ENCODE measurements at places on chromosomes 6 and 20. TPM values are rescaled to one million over a fixed set of nuclear protein-coding genes. Genes with fewer than 3 reads are reported as not detected.

RSPO3 gene
- 3.8 TPM for polyA plus RNA-seq

EFCAB8 gene
- polyA plus RNA-seq: 0.08 TPM

NRN1 gene
- 8.4 TPM for polyA plus RNA-seq

- DNase-seq: peak; percentile 8
Observed at GRCh38 chr6:144578385-144579350, 293.5 kb downstream of the UTRN start.

DNA sequence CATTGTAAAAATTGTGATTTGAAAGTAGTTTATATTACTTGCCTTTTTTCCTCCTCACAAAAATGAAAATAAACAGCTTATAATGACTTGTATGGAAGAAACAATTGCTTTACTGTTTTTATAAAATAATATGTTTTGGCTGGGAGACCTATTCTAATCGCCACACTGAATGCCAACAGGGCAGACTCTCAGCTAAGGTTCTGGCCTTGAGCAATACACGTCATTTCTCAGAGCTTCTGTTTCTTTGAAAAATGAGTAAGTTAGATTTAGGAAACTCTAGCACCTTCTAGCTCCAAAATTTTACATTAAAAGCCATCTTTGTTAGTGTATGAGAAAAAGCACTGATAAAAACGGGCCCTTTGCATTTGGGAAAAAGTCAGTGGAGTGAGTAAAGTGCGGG, 166.6 kb downstream of the ARID1B start:
- no peak for DNase-seq

DNA sequence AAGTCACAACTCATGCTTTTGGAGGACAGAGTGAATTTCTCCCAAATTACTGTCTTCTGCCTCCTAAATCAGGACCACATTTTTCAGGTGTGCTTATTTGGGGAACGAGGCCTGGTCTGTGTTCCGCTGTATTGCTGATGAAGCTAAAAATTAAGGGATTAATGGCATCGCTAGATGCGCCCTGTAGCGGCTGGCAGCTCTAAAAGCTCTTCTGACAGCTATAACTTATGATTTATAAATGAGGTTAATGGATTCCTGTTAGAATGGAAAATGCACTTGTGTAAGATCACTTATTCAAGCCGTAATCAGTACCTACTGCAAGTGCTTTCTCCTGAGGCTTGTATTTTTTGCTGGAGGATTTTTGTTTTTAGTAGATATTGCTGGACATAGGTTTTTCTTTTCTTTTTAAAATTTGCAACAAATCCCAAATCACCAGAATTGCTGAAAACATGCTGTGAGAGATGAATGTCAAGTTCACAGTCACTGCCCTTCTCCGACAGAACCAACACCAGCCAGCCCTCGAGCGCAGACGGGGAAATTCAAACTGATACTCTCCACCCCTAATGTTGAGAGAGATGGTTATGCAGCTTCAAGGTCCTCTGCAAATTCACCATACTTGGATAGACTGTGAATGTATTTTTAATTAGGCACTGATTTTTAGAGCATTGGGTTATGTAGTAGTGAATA, 49.1 kb downstream of the AKAP12 start:
- no peak for DNase-seq

- DNase-seq: no peak
Observed at GRCh38 chr6:91523511-91523910, 936.6 kb upstream of the MAP3K7 start.

DNA sequence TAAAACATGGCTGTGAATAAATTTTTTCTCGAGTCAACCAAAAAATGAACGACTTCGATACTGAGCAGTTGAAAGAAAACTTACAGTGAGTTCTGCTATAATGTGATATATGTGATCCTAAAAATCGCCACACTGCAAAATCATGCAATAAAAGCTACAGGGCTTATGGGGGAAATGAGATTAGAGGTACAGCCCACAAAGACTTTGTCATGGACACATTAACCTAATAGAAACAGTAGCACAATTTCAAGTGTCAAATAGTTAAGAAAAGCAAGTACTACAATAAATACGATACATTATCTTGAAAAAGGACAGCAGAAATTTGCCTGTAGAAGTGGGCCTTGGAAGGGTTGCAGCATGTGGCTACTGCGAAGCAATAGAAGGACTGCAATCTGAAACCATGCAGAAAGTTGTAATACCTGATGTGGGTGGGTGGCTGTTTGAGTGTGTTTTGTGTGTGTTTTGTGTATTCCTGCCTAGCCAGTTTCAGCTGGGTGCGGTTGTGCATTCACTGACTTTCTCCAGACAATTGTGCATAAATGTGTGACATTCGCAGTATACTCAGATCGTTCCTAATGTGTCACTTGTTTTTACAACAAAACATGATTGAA, 79.1 kb downstream of the RPP40 start:
- peak; percentile 77 for DNase-seq

DNA sequence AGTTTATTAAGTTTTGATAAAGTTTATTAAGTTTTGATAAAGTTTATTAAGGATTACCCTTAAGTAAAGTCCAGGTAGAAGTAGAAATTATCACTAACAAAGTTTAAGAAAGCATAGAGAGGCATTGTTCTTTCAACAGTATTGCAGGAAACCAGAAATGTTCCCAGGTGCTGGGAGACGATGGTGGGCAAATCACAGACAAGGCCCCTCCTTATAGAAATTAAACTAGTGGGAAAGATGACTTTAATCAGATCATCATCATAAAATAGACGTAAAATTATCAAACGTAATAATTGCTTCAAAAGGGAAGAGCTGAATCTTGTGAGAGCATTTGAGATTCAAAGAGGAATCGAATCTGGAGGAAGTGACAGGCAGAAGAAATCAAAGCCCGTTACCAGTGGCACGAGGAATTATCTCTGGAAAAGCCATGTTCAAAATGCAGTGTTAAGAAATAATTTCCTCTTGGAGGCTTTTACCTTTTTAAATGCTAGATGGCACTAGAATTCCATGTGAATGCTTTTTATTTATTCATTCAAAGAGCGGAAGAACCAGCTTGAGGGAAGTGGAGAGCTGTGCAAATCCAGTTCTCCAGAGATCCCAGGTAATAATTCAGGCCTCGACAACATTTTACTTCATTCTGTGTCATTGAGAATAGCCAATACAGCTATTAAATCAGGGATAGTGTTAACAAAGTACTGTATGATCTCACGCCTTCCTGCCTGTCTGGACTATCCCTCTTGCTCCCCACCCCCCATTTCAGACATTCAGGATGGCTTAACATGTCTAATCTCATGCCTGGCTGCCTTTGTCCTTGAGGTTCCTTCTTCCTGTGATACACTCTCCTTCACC, 1.0 kb upstream of the APMAP start:
- peak; percentile 82 for DNase-seq

GRCh38 chr6:20826378-20826777, 292.1 kb downstream of the CDKAL1 start:
- DNase-seq: no peak

GRCh38 chr20:46963758-46964617, 69.3 kb downstream of the EYA2 start:
- DNase-seq: no peak

DNA sequence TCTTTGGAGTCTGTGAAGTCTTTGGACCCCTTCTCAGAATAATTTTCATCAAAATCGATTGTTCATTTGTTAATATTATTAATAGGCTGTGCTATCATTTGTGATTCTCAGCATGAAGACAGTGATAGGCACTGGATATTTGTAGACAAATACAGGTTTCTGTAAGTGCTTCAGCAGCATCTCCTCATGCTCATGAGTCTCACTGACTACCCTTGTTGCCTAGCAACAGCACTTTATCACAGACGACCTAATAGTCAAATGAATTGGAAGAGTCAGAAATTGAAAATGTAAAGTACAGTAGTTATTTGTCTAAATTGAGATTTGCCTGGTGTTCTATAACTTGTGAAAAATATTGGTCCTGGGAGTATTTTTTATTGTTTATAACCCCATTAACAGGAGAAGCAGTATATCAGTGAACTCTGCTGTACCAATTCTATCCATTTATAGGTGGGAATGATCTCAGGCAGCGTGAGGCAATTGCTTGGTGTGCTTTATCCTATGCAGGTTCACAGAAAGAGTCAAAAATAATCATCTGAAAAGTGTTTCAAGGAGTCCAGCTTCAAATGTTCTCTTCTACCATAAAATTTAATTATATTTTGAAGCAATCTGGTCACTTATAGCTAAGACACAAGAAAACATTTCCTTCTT, 684.6 kb downstream of the RFPL4B start:
- DNase-seq: no peak

- no peak for DNase-seq
Observed at GRCh38 chr6:16602035-16602434, 159.2 kb downstream of the ATXN1 start.

DNA sequence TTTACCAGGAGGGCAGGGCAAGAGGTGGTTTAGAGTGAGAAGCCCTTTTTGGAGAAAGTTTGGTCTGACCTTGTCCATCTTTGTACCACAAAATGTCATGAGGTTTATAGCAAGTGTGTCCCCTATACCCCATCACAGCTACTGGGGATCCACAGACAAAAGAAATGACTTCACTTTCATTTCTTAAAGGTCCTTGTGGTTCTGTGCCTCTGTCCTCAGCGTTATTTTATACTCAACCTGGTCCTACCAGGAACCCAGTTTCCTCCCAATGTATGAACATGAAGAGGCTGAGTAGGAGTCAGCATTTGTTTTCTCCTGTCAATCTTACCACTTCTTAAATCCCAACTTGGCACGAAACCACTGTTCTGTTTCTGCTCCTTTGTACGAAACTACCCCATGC, 157.6 kb downstream of the NFATC2 start:
- no peak for DNase-seq

DNA sequence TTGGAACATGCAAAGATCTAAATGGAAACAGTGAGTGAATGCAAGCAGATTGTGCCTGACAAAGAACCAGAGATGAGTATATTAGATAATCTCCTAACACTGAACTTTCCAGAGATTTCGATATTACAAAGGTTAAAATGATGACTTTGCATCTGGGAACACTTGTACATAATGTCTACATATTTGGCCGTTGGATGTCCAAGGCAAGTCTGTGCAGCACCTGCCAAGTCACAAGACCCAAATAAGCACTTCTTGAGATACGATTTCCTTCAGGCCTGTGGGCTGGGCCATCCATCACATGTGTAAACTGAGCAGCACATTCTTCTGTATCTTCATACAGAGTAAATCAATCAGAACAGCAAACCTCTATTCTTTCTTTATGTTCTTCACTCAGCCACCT, 32.5 kb upstream of the SMLR1 start:
- no peak for DNase-seq

GRCh38 chr20:37670351-37670791, 23.5 kb upstream of the CTNNBL1 start:
- peak; percentile 44 for DNase-seq

GRCh38 chr20:10255846-10256245, 37.2 kb downstream of the SNAP25 start:
- no peak for DNase-seq

DNA sequence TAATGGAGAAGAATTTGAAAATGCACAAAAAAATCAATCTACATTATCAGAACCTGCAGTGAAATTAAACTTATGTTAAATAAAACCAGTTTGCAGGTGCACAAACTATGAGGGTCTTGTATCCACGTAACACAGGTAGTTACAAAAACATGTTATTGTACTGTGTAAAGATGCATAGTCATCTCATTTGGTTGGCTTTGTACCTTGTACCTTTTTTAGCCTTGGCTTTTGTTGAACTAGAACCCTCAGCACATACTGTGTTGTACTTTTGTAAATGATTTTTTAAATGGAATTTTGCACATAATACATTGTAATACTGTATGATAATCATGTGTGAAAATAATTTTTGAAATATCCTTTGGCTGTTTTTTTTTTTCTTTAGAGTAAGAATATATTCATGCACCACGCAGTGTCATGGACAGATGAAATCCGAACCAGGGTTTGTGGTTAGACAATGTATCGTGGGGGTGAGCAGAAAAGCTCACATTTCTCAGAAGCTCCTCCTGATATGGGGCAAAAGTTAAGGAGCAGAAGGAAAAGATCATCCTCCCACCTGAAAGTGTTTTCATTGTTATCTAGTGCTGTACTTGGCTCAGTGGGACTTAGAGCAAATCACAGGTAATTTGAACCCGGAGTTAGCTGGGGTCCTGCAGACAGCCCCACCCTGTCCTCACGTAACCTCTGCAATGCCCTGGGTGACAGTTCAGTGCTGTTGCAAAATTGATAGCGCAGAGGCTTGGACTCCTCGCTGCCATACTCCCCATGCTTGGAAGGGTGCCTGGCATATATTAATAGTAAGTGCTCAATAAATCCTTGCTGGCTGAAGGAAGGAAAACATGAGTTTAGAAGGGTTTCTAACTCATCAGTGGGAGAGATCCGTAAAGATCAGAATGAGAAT, 14.8 kb upstream of the NAA20 start:
- DNase-seq: no peak

DNA sequence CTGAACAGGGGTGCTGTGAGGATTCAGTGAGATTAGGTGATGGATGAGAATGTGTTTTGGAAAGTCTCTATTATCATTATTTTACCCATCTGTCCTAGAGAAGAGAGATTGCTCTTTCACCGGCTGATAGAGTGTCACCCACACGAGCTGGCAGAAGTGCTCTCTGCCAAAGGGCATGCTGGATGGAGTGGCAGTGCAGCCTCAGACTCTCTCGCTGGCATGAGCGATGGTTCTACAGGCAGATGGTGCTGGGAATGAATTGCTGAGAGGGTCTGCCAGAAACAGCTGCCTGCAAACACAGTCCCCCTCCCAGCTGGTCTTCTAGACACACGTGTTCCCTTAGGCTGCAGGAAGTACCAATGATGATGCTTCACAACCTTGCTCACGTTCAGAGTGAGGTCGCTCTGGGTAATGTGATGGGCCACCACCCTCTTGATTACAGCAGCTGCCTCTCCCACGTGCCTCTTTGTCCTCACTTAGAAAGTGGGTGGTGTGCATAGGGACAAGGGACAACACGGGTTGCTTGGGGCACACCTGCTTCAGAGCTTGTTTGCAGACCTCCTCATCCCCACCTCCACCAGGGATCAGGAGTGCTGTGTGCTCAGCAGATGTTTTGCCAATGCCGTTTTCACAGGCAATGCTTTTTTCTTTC, 84.7 kb downstream of the FOXA2 start:
- DNase-seq: peak; percentile 8

GRCh38 chr20:18190338-18191233, 52.9 kb downstream of the KAT14 start:
- DNase-seq: no peak

GRCh38 chr20:41798930-41799502, 180.8 kb upstream of the CHD6 start:
- DNase-seq: no peak

DNA sequence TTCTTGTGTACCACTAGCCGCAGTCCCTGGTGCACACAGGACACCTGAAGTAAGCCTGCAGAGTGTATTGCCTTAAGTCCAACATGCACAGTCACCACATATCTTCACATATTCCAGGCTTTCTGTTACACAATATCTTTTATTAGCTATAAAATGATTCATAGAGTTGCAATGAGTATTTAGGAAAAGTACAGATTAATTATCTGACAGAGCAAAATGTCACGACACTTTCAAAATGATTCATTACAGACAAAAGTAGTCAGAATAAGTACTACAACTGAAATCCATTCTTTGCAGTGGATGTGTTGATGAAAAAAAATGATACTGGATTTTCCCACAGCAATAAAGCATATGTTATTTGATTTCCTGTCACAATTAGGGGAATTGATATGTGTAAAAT, 199.5 kb upstream of the ASCC3 start:
- no peak for DNase-seq

GRCh38 chr20:55266361-55266760, 739.0 kb downstream of the CBLN4 start:
- DNase-seq: no peak

Measured in lung (tissue), 17 donors.